NCI-H1417 treated with DMSO at 0.1 percent for 48 hours (cell line): ENCODE measurements at places on chromosomes 2 and 18.

DNA sequence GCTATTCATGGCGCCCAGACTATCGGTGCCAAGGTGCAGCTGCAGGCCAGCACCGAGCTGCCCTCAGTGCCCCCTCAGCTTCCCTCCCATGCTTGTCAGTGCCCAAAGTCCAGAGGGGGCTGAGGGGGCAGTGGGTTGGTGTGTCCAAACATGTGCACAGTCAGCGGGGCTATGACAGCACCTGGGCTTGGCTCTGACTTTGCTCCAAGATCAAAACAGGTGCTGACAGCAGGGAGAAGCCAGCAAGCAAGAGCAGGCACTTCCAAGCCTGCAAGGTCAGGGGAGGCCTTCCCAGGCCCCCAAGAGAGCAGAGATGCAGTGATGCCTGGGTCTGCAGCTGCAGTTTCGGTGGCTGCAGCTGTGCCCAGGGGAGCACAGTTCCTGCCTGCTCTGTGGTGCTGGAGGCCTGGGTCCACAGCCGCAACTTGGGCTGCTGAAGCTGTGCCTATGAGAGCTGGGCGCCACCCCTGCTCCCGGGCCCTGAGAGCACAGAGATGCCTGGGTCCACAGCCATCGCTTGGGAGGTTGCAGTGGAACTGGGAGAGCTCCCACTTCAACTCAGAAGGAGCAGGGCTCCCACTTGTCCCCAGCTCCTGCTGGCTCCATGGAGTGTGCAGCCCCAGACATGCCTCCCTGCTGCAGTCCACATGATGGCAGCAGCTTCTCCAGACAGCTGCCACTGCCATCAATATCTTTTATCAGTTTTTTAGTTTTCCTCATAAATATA lies 775.3 kb upstream of the POU3F3 start:
- DNase-seq: no peak

- DNase-seq: no peak
Observed at GRCh38 chr18:73766910-73767515, 380.6 kb downstream of the FBXO15 start.

- no peak for DNase-seq
Observed at GRCh38 chr2:110818767-110819481, 86.6 kb downstream of the ACOXL start.

DNA sequence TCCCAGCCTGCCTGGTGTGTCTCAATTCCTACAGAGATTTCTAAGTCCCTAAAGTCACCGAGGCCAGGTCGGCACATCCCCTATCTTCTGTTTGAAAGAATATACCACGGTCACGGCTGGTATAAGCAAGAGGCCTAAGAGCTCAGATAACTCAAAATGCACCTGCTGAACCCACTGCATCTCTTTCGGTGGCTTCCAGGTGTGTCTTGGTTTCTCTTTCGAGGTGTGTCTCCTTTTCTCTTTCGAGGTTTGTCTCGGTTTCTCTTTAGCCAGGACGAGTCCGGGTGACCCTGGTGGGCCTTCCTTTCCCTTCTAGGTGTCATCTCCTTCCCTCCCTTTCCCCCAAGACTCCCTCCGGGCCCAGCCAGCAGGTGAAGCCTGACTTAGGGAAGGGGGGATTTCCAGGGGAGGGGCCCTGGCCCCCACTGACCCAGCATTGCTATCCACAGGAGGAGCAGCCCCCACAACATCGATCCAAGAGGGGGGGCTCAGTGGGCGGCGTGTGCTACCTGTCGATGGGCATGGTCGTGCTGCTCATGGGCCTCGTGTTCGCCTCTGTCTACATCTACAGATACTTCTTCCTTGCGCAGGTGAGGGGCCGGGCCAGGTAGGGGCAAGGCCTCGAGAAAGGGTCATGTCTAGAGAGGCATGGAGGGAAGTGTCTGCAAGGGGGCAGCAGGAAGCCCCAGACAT lies 8.4 kb downstream of the ITM2C start:
- DNase-seq: no peak

GRCh38 chr2:144268036-144268678 lies 251.8 kb downstream of the ZEB2 start:
- no peak for DNase-seq

GRCh38 chr2:134639265-134639664 lies 79.5 kb downstream of the TMEM163 start:
- DNase-seq: no peak

DNA sequence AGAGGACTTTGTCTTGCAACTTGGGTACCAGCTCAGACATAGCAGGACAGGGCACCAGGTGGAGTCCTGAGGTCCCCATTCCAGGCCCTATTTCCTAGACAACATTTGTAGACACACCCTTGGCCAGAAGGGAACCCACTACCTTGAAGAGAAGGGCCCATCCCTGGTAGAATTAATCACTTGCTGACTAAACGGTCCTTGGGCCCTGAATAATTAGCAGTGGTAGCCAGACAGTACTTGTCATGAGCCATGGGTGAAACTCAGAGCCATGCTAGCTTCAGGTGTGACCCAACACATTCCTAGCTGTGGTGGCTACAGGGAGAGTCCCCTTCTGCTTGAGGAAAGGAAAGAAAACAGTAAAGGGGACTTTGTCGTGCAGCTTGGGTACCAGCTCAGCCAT lies 28.5 kb upstream of the ACTR2 start:
- DNase-seq: no peak

- no peak for DNase-seq
Observed at GRCh38 chr18:60421356-60422118, 49.0 kb upstream of the MC4R start.

- no peak for DNase-seq
Observed at GRCh38 chr2:96522304-96523203, 14.0 kb upstream of the ARID5A start.

- no peak for DNase-seq
Observed at GRCh38 chr18:79868168-79868784, 70.5 kb downstream of the KCNG2 start.

- DNase-seq: no peak
Observed at GRCh38 chr2:83071352-83071751, 1387.7 kb downstream of the SUCLG1 start.

DNA sequence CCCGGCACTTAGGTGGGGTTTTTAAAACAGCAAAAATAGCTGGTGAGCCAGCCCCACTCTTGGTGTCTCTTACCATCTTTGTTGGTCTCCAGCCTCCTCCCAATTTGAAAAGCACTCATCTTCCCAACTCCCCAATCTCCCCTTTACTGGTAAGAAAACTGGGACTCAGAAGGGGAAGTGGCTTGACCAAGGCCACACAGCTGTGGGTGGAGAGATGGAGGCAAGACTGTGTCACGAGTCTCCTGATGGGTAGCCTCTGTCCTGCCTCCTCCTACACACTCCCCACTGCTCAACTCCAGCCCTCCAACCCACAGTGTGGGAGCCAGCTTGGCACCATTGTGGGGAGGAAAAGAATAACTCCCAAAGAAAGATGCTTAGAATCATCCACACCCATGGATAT lies 140.4 kb downstream of the SMAD2 start:
- DNase-seq: no peak

GRCh38 chr18:63683890-63684289 lies 18.9 kb upstream of the SERPINB11 start:
- no peak for DNase-seq

DNA sequence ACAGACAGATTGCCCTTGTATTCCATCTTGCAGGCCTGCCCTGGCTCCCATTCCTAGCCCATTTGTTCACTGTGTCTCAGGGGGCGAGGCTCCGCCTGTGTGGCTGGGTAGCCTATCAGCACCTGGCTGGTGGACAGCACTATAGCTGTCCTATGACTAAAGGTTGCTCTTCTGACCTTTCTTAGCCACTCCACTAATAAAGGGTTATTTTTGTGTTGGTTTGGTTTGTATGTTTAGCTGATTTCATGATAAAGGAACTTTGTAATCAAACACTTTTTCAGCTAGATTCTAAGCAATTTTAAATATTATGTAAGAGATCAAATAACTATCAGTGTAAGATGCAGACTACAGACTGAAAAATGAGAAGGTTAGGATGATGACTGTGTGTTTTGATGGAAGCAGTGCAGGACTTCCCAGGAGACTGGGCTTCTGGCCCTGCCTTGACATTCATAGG lies 72.2 kb downstream of the CRIM1 start:
- no peak for DNase-seq

DNA sequence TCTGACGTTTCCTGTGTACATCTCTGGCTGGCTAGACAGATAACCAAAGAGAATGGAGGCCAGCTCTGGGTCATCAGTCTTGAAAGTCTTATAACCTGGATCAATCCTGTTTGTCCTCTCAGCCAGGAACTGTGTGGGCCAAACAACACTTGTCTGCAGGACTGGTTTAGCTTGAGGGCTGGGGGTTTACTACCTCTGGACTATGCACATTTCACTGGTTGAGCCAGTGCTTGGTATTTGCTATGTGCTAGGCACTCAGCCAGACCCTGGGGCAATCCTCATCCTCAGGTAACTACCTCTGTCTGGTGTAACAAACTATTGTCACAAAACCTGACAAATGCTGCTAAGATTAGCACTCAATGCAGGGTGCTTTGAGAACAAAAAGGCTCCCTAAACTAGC lies 169.7 kb downstream of the HAUS1 start:
- no peak for DNase-seq

DNA sequence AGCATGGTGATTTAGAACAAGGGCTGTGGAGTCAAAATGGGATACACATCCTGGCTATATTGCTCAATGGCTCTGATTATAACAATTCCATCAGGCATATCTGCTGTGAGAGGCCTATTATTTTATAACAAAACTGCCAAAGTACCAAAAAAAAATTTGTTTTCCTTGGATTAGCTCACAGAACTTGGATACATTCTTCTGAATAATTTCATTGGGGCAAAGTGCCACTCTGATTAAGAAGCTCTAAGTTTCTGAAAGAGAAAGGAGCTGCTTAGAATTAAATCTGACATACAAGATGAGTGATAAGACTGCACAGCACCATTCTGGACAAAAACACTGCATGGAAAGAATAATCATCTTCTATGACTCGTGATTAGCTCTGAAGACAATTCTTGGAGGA lies 85.7 kb downstream of the SMC6 start:
- no peak for DNase-seq

GRCh38 chr18:77376043-77376732 lies 126.5 kb downstream of the GALR1 start:
- DNase-seq: peak; percentile 11

DNA sequence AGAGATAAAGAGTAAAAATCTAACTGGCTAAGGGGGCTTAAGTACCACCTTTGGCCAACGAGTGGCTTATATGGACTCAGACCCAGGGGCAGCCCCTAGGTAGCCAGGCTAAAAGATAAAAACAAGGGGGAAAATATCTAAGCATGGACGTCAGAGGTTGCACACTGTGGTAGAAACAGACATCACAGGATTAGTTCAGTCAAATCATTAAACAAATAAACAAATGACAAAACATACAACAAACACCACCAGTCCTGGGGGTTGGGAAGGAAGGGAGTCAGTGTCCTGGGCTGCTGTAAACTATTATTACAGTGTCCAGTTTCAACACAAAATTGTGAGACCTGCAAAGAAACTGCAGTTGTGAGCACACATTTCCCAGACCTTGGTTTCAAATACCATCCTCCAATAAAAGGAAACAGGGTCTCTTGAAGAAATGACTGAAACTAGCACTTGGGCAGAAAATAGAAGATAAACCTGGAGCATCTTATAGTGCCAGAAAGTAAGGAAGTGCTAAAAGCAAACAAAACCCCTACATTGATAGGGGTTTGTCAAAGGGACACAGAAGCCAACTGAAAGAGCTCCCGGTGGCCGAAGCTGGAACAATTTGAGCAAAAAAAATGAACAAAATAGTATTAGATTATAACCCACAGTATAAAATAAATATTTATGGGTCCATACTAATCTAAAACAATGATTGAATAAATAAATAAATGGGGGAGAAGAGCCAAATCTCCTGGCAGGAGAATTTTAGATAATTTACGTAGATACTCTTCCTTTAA lies 154.8 kb upstream of the KLF7 start:
- DNase-seq: no peak

DNA sequence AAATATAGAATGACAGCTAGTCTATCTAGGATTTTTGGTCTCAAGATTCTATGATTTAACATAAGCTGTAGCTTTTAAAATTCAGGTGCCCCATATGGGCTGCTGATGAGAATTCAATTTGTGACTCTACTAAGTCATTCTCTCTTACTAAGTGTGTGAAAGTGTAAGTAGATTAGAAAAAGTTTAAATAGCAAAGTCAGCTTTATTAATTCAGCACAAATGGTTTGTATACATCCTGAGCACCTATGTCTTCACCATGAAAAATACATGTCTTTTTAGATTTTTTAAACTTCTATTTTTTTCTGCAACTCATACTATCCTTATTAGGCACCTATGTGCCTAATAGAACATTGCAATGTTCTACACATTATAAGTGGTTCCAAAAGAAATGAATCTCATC lies 157.1 kb downstream of the METTL4 start:
- no peak for DNase-seq

- no peak for DNase-seq
Observed at GRCh38 chr2:54952978-54953456, 97.2 kb downstream of the RTN4 start.

GRCh38 chr2:197059477-197059876 lies 133.0 kb upstream of the PGAP1 start:
- no peak for DNase-seq
